NCI-H748 treated with DMSO at 0.1 percent for 48 hours (cell line): ENCODE measurements at places on chromosomes 3 and 15.

- DNase-seq = peak; percentile 1
These were observed 467.9 kb upstream of the ATP11B start for GRCh38 chr3:182325213-182325950.

- DNase-seq = no peak
These were observed 8.0 kb upstream of the PXK start for GRCh38 chr3:58324391-58325390.

GRCh38 chr3:151203051-151203420 lies at the start of gene GPR171:
TSS of gene GPR171 (minus strand) at chr3:151203216. CDS start at chr3:151199386, 3,830 bp downstream.
- DNase-seq = no peak

DNA sequence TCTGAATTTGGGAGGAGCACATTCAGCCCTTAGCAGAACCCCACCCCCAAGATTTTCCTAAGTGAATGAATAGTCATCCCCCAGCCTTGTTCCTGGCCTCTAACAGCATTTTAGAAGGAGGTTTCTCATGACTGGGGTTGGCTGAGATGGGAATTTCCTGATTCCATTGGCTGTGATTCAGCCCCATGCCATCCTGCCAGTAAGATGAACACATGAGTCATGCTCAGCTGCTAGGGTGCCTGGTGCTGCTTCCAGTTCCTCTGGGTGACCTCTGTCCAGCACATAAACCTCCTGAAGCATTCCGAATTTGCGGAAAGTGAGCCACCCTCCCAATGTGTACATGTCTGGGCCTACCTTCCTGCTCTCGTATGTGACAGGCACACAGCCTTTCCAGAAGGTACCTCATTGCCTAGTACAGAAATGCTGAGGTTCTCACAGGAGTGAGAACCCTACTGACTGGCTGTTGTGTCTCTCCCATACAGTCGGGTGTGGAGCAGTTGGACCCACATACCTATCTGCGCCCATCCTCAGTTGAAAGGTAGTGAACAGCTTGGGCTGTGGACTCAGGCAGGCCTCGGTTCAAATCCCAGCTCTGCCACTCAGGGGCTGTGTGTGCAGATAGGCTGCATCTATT lies 91.7 kb downstream of the APBA2 start:
- DNase-seq = no peak

DNA sequence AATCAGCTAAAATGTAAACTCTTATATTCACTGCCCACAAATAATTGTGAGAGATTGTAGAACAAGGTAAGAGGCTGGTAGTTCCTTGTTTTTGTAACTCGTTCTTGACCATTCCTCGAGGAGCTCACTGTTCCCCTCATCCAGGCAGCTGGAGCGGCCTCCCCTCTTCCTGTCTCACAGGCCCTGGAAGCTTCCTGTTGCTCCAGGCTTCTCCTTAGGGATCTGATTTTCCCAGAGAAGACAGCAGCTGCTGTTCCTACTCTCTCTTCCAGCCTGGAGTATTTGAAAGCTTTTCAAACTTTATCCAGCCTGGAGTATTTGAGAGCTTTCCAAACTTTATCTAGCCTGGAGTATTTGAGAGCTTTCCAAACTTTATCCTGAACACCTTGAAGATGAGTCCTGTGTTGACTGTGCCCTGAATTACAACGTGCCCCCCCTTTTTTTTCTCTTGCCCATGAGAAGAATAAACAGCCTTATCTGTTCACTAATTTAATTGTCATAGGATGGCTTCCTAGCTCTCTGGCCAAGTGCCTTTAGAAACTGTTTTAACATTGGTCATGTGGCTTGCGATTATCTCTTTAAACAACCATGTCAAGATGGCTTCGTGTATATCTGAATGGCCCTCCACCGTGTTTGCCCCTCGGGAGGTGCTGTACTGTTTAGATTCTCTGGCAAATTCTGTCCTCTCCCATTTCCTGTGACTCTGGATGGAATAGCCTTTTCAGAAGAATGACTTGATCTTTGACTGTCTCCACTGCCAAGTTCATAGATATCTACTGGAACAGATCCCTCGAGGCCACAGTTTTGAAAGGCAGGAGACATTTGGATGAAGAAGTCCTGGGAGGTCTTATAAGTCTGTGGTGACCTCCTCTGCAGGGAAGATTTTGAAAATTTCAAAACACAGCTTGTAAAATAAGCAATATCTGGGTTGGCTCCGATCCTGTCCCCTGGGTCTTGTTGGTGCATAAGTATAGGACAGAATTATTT lies 4.8 kb downstream of the ADAMTSL3 start:
- no peak for DNase-seq

DNA sequence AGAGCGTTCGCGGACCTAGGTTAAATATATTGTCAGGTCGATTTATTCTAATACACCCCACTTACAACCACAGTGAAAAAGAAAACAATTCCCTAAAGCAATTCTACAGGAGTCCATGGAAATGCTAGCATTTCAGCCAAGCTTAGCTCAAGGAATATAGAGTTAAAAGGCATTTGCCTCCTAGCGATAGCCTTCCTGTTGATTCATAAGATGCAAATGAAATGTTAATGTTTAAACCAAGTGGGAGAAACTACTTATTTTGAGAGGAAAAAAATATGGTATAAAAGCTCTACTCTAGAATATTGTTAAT lies 1.7 kb upstream of the ALCAM start:
- no peak for DNase-seq

DNA sequence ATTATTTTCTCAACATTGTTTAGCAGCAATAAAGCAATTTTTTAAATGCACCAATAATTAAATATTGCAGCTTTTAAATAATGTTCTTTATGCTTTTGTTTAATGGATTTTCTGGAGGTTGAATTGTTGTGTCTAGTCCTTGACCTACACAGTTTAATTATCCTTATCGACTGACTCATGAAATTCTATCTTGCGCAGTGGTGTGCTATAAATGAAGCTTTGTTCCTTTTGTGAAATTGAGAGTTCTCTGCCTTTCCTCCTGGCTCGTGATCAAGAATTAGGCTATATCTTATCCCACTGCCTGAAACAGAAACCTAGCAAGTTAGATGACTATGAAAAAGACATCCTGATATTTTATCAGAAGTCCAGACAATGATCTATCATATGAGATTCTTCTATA lies 37.0 kb upstream of the PIK3R4 start:
- no peak for DNase-seq

DNA sequence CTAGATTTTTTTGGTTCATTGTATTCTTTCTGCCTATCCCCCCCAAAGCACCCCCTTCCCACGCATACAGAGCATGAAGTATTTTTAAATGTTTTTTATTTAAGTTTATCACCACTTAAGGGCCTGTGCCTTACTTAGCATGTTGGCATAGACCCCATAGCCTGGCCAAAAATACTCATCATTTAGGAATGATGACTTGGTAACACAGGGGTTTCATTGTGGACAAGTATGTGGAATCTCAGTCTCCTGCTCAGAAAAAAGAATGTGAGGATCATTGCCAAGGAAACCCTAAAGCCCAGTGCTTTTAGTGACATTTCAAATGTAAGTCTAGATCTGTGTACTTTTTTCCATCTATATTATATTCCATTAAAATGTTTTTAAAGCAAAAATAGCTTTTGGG lies 146.3 kb downstream of the ALCAM start:
- DNase-seq = no peak

GRCh38 chr3:40042752-40043443 lies 233.5 kb downstream of the MYRIP start:
- no peak for DNase-seq

- no peak for DNase-seq
These were observed 20.4 kb downstream of the SLC7A14 start for GRCh38 chr3:170565495-170565894.

DNA sequence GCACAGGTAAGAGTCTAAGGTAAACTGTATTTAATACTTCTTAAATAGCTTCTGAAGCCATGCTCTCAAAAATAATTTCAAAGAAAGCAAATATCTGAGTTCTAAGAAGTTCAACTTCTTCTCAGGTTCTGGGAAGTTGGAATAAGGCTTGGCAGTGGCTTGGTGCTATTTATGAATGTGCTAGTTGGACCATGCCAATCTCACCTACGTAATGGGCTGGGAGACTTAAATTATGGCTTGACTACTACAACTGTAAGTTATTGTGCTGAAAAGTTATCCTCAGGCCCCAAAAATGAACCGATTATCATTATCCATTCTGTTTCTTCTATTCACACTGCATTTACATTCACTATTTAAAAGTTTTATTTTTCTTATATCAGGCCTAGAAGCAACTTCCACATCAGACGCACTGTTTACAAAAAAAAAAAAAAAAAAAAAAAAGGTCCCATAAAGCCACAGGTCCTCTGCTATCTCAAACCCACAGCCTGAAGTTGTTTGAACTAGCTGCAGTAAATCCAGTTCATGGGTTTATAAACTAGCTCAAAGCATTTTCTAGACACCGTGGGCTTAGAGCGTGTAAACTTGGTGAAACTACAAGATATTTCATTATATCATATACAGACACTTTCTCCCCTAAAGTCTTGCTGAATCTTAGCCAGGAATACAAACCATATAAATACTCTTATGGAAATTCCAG lies 3.4 kb downstream of the LRIG1 start:
- no peak for DNase-seq

DNA sequence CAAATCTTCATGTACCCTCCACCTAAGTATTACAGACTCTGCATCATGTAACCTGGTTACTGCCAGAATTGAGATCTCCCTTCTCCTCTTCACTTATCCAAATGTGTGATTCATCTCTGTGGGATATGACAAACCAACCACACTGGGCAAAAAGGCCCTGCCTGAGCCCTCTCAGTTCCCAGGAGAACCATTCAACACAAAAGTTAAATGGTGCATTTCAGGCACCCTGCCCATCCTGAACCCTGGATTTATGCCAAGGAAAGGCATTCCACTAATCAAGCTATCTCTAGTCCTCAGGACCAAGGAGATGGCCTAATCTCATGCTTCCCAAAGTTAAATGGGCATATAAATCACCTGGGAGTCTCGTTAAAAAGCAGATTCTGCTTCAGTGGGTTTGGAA lies 108.5 kb downstream of the TNIK start:
- no peak for DNase-seq

DNA sequence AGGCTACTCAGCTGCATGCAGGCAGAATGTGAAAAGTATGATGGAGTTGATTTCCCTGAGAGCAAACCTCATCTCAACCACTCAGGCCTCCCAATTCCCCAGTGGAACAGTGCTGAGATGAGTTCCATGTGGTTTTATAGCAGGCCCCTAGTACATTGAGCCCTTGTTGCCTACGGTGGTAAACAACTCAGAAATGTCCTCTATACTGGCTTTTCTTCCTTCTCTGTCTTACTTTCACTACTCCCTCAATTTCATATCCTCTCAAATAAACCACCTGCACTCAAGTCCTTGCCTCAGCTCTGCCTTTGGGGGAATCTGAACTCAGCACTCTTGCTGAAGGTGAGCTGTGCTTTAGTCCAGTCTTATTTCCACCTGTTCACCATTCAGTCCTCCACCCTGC lies 399.9 kb downstream of the PDCD6IP start:
- DNase-seq = no peak

DNA sequence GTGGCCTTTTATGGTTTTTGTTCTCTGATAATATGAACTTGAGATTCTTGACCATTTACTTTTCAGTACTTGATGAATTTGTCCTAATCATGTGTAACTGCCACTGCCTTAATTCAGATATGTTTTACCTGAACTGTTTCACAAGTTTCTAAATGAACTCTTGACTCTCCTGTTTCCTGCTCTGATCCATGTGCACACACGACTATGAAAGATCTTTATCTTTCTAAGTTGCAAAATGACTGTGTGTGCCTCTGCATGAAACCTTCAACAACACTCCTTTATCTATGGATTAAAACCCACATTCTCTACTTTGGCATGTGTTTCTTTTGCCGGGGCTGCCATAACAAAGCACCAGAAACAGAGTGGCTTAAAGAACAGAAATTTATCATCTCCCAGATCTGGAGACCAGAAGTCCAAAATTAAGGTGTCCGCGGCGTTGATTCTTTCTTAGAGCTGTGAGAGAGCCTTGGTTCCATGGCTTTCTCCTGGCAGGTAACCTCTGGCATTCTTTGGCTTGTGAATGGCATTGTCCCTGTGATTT lies 275.0 kb downstream of the ADAMTSL3 start:
- DNase-seq = no peak

DNA sequence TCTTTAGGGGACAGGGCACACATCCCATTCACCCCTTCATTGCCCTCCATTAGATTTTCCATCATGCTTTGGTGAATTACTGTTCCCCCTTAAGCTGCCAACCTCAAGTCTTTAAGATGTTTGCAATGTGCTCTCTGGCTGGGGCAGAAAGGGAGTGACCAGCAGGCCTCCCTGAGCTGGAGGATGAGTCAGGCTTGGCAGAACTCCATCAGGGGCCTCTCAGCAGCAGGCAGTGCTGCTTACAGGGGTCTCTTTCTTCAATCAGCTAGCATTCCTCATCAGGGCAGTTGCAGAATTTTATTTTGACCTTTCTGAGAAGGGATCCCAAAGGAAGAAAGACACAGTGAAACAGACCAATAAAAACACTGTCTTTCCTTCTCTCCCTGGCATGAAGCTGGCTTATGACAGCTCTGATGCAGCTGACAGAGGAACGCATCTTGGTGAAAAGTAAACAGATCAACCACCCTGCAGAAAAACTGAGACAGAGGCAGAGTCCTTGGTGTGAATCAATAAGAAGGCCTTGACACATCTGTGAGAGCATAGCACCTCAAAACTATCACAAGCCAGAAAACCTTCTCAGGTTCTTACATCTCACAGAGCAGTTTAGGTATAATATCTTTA lies 88.7 kb upstream of the MRPL3 start:
- DNase-seq = no peak

- DNase-seq = no peak
These were observed 27.6 kb downstream of the RFT1 start for GRCh38 chr3:53102601-53103147.

GRCh38 chr3:37940242-37940908 lies 50.2 kb upstream of the VILL start:
- DNase-seq = no peak

- no peak for DNase-seq
These were observed 33.8 kb upstream of the IP6K2 start for GRCh38 chr3:48750856-48751255.

DNA sequence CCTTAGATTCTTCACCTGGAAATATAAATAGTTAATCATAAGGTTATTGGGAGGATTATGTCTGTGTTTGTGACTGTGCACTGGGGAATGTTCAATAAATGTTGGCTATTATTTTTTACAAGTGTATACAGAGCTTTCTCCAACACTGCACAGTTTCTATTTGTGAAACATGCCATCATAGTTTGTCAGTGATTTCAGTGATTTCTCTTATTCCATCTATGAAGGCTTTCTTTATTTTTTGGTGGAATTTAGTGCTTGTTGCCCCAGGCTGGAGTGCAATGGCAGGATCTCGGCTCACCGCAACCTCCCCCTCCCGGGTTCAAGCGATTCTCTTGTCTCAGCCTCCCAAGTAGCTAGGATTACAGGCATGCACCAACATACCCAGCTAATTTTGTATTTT lies 545.0 kb upstream of the GRM7 start:
- no peak for DNase-seq

GRCh38 chr3:150378301-150378748 lies 29.8 kb upstream of the TSC22D2 start:
- DNase-seq = no peak

- DNase-seq = no peak
These were observed 130.4 kb downstream of the PPM1L start for GRCh38 chr3:160886421-160886820.

DNA sequence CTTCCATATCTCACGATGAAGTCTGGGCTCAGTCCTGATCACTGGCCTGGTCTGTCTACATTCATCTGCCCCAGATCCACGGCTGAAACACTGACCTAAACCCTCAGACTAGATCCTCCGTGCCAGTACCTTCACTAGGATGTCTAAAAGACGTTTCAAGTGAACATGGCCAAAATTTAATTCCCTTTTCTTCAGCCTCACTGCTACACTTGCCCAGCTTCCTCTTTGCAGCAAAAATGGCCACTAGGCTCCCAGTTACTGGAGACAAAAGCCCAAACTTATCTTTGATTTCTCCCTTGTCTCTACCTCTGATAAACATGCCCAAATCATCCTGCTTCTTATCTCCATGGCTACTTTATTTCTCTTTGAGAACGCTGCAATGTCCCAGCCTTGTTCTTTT lies 1.7 kb downstream of the RASSF1 start:
- DNase-seq = no peak
